ENCODE measurements at places on chromosomes 2 and 18.

DNA sequence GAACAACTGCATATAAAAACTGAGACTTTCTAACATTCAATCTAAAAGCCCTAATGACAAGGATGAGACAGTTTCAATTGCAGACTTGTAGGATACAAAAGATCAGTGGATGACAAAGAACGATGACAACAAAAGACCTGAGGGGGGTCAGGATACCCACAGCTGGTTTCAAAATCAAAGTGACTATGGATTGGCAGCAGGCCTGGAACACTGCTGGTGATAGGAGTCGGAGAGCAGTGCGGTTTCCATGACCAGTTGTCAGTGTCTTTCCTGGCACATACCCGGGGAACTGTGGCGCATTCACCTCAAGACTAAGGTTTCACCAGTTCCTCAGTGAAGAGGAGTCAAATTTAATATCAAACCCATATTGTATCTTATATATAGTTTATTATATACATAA is 42.0 kb downstream of the EHD3 start:
- no peak for DNase-seq

GRCh38 chr2:180196419-180196977 is 189.4 kb upstream of the CWC22 start:
- no peak for DNase-seq

- DNase-seq: no peak
These were observed 22.8 kb downstream of the SRBD1 start for GRCh38 chr2:45588158-45588829.

- no peak for DNase-seq
These were observed 237.0 kb downstream of the HDAC4 start for GRCh38 chr2:239163688-239164334.

- DNase-seq: no peak
These were observed 312.4 kb downstream of the MTX2 start for GRCh38 chr2:176581557-176582165.

GRCh38 chr2:3689998-3690748 is 13.2 kb upstream of the DCDC2C start:
- no peak for DNase-seq

- no peak for DNase-seq
These were observed 127.8 kb downstream of the TPO start for GRCh38 chr2:1541040-1541439.

GRCh38 chr2:45312275-45312674 is 298.8 kb downstream of the SRBD1 start:
- no peak for DNase-seq

DNA sequence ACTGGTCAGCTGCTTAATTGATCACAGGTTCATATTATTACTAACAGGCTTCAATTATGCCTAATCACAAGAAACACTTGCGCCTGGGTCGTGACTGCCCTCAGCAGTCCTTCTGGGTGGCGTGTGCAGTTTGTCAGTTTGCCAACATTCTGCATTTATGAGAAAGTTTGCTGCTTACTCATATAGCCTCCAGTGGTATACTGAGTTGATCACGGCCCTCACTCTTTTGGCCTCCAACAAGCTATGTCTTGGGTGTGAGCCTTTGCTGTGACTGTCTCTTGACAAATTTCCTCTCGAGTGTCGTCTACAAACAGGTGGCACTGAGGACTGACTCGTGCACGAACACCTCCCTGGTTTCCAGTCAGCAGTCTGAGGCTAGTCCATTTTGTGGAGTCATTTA is 27.3 kb downstream of the DCDC2C start:
- no peak for DNase-seq

DNA sequence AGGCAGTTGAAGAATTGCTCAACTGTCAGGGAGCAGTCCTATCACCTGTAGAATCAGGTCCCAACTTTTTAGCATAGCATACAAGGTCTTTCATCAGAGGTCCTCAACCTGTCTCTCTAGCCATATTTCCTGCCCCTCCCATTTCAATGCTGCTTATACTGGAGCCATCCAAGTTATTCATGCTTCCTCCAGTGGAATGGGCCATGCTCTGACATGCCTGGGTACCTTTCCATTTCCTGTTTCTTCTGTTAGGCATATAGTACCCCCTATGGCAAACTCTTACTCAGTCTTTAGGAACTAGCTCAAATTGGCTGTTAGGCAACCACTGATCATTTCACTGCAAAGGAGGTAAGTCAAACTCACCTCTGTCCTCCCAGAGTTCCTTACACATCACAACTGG is 51.0 kb upstream of the ABCA12 start:
- no peak for DNase-seq

GRCh38 chr2:213149294-213149875 is 2.0 kb downstream of the IKZF2 start:
- DNase-seq: no peak

GRCh38 chr2:30509716-30510115 is 62.7 kb downstream of the LCLAT1 start:
- no peak for DNase-seq

GRCh38 chr18:66695281-66695680 is 91.4 kb upstream of the CDH19 start:
- DNase-seq: no peak

All from left lobe of liver (tissue), 2 donors.